ENCODE measurements at places on chromosomes 7 and 10.

DNA sequence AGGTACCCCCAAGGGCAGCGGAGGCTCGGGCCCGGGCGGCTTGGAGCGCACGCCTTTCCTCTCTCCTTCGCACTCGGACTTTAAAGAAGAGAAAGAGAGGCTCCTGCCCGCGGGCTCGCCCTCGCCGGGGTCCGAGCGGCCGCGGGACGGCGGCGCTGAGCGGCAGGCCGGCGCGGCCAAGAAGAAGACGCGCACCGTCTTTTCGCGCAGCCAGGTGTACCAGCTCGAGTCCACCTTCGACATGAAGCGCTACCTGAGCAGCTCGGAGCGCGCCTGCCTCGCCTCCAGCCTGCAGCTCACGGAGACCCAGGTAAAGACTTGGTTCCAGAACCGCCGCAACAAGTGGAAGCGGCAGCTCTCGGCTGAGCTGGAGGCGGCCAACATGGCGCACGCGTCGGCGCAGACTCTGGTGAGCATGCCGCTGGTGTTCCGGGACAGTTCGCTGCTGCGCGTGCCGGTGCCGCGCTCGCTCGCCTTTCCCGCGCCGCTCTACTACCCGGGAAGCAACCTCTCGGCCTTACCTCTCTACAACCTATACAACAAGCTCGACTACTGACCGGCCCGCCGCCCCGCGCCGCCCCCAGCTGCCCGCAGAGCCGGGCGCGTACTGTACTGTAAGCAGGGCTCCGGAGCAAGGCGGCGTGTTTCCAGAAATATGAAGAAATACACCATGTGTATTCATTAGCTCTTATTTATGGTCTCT lies 1.8 kb downstream of the HMX2 start:
- DNase-seq = peak; percentile 76

- no peak for DNase-seq
Measured at GRCh38 chr10:131993275-131993674, 11.6 kb upstream of the BNIP3 start.

DNA sequence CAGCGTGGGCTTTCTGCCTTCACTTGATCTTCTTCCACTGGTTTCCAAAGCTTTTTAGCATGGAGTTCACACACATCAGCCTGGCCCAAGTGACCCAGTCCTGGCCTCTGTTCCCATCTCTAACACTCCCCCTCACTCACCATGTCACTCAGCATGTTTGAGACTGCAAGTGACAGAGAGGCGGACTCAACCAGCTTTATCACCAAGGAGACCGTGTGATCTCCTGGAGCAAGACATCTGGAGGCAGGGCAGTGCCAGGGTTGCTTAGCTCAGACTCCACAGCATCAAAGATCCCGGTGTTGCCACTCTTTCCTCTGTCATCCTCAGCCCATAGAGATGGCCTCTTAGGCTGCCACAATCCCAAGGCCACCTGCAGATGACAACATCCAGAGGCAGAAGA lies 39.4 kb downstream of the FAM241B start:
- DNase-seq = no peak

DNA sequence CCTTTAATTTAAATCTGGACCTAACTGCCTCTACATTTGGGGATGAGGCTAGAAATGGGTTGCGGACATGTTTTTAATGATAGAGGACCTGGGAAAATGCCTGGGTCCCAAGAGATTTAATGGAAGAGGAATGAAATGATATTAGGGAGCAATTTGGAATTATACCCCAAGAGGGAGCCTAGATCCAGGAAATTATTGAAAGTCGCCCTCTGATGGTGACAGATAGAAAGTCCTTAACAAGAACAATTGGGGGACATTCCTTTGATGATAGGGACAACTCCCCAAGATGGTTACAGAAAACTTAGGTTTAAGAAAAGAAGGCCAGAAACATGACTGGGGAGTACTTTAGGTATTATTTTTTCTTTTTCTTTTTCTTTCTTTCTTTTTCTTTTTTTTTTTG lies 9.5 kb upstream of the TSGA13 start:
- peak; percentile 38 for DNase-seq

DNA sequence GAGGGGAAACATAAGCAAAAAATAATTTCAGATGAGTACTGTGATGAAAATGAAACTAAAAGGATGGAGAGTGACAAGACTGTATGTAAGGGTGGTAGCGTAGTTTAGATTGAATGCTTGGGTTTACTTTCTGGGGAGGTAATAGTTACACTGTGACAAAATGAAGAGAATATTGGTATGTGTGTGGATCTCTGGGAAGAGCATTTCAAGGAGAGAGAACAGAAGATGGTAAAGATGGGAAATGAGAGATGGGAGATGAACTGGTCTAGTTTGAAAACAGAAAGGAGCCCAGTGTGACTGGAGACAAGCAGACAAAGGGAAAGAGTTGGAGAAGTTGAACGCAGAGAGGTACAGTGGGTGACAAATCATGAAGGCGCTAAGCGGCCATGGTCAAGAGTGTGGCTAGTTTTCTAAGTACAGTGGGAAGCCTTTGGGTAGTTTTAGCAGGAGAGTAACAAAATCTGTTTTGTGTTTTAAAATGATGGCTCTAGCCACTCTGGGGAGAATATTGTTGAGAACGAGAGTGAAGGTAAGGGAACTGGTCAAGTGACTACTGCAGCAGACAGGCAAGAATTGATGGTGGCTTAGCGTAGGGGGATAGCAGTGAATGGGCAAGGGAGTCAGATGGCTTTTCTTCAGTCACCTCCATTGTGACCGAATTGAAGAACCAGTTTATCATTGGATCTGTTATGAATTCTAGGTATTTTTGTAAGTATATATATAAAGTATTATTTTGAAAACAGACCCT lies 22.6 kb downstream of the PALS2 start:
- DNase-seq = no peak

- DNase-seq = no peak
Measured at GRCh38 chr7:89666136-89666835, 488.0 kb upstream of the STEAP1 start.

DNA sequence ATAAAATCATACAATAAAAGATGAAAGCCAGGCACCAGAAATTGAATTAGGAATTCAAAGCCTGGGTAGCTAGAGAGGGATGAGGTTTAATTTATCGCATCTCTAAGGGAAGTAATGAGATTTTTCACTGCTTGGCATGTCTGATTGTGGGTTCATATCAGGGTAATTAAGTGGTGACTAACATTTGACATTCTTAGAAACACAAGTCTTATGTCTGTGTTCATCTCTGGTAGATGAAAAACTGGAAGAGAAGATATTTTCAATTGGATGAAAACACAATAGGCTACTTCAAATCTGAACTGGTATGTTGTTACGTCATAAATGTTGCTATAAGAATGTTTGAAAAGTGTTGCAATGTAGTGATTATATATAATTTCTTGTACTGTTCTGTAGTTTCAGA lies 36.8 kb upstream of the ARMS2 start:
- DNase-seq = no peak

GRCh38 chr7:44382459-44383265 lies 57.3 kb upstream of the CAMK2B start:
- DNase-seq = peak; percentile 17

DNA sequence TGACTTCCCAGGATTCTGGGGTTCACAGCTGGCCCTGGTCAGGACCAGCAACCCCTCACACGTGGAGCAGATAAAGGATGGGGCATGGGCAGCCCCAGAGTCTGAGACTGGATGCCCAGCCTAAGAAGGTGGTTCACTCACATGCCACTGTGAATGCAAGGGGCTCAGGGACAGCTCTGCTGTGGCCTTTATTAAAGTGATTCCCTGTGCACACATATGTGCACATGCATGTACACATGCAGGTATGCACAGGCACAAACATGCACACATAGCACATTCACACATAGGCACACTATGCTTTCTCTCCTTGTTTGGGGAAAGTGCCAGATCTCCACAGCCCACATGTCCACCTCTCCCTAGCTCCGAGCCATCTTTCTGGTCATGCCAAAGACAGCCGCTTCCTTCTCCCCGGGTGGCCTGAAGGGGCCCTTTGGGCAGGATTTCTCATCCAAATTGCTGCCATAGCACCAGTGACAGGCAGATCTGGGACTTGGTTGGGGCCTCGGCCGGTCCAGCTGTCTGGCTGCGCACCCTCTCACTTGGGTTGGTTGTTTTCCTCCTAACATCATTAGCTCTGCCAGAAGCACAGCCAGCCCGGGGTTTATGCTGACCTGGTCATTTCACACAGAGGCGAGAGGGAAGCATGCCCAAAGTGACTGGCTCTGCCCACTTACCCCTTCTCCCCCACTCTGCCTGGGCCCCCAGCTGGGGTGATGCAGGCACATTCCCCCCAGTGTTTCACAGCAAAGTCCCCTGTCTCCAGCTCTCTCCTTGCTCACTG lies 1.4 kb downstream of the GCK start:
- no peak for DNase-seq

All from H7 (cell line).